Head of caudate nucleus (tissue), 42 donors: ENCODE measurements at places on chromosomes 6 and 20.

DNA sequence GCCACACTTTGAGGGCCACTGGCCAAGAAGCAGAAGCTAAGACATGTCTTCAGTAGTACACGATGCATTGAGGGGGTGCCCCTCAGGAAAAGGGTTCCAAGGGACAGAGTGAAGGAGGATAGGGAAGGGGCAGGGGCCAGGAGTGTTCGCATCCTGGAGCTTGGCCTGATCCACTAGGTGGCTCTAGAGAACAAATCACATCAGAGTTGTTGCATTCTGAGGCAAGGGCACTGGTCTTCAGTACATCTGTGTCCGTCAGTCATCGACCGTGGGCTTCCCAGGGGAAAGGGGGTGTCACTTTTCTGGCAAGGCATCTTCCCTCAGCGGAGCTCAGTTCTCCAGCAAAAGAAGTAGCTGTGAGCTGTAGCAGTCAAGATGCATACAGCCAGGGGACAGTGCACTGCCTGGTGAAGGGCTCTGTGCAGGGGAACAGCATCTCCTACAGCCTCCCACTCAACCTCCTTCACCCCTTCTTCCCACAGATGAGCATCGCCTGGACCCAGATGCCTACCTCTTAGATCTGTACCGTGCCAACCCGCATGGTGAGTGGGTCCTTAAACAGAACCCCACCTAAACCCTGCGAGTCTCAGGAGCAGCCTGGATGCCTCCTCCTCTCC lies 47.8 kb downstream of the ARHGAP40 start:
- peak; percentile 55 for DNase-seq

DNA sequence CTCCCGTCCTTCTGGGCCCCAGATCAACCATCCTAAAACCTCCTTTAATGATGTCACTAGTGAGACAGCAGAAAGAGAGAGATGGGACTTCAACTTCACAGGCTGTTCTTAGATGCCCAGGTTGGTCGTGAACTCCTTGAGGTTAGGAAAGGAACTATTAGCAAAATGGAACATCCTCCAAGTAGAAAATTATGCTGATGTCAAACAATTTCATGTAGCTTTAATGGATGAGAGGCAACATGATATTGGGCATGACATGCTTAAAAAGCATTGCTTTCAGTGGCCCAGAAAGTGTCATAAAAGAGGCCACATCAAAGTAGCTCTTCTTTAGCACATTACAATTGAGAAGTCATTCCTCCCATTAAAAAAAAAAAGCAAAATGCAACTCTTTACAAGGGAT lies 248.1 kb downstream of the PTPRT start:
- no peak for DNase-seq

DNA sequence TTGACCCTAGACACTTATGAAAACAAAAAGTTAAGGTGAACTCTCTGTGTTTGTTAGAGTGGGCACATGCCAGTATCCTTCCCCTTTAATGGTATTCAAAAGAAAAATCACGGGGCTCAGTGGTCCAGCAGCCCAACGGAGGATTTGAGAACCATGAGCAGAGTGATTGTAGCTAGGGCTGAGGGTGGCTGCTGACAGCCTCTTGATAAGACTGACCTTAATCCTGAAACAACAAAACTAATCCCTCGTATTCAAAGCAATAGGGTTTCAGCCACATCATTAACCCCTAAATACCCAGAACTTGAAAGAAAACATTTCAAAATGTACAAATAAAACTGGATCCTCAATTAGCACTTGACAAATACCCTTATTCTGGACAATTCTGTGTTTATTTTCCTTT lies 95.1 kb downstream of the SNAP25 start:
- DNase-seq, result no peak

DNA sequence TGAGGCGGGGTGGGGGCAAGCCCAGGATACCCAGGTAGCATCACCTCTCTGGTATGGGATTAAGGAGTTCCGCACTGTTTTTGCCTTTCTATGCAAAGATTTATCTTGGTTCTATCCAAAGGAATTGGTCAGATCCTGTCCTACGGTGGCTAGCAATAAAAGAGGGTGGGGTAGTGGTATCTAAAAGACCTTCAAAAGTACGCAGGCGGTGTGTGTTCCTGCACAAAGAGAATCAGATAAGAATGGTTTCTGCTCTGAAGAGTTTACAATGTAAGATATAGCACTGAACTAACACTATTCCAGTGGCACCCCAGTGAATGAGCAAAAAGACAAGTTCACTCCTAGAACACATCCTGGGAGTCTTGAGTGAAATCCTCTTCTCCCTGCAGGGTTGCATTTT lies 6.3 kb downstream of the MRPS18A start:
- no peak for DNase-seq

- DNase-seq, result no peak
Observed at GRCh38 chr6:40848038-40848437, 191.0 kb downstream of the UNC5CL start.

GRCh38 chr6:152554851-152555250 lies 82.3 kb downstream of the SYNE1 start:
- no peak for DNase-seq

DNA sequence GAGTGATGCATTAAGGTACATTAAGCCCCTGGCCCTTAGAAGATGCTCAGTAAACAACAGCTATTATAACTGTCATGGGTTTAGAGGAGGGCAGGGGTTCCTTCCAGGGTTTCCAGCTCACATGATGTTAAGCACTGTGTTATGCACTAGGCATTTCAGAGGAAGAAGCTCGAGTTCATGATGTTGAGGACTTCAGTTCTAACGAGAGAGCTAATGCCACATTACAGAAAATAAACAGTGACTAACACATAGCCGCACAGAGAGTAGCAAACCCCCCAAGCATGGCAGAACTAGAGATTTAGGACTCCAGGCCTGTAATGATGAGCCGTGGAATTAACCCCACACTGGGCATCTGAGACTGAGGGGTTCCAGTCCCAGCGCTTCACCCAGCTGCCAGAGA lies 105.2 kb downstream of the UNC5CL start:
- no peak for DNase-seq

- no peak for DNase-seq
Observed at GRCh38 chr20:40813029-40813431, 124.0 kb upstream of the MAFB start.

DNA sequence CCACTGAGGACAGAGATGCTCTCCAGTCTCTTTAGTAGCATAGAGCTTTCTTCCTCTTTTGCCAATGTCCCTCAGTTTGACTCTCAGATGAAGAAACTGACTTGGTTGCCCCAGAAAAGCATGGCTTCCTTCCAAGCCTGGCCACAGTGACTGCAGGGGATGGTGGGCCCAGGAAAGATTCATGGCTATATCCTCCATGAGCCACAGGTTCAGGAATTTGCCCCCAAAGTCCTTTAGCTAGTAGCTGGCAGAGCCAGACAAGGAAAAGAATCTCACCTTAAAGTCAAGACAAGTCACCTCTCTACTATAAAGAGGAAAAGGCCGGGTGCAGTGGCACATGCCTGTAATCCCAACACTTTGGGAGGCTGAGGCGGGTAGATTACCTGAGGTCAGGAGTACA lies 43.4 kb downstream of the TRAM2 start:
- DNase-seq, result no peak

- DNase-seq, result no peak
Observed at GRCh38 chr20:12175538-12175937, 257.8 kb downstream of the BTBD3 start.

DNA sequence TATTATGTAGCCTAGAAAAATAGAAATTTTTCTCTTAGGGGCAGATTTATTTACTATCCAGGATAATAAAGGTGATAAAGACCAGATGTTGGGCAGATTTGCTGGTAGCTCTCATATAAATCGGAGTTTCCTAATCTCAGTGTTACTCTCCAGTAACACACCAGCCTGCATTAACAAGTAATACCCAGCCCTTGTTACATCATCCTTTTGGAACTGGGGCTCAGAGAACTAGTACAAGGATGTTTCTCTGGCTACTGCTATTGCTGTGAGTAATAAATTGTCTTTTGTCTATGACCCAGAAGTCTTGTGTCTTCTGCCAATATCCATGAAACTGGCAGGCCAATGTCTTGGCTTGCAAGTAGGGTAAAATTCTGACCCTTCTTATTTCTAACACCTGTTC lies 16.8 kb downstream of the TPD52L1 start:
- DNase-seq, result no peak

GRCh38 chr6:81625216-81625615 lies 127.3 kb downstream of the TENT5A start:
- DNase-seq, result no peak

DNA sequence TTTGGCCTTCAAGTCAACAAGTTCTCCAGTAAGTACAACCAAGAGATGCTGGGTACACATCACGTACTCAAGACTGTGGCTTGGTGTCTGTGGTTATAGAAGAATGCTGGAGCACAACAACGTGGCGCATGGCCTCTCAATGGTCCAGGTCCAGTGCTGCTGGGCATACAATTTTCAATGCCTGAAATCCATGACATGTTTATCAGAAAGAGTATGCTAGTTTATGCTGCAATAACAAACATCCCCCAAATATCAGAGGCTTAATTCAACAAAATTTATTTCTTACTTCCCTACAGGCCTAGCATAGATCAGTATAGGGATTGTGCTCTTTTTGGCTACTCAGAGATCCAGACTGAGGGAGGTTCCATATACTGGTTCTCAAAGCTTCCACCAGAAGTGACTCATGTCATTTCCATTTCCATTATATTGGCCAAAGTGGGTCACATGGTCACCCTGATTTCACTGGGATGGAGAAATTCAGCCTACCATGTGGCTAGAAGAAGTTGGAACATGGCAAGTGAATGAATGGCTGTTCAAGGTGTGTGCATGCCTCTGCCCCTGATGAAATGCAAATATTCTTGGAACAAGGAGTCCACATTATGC lies 33.3 kb upstream of the KIF16B start:
- no peak for DNase-seq

DNA sequence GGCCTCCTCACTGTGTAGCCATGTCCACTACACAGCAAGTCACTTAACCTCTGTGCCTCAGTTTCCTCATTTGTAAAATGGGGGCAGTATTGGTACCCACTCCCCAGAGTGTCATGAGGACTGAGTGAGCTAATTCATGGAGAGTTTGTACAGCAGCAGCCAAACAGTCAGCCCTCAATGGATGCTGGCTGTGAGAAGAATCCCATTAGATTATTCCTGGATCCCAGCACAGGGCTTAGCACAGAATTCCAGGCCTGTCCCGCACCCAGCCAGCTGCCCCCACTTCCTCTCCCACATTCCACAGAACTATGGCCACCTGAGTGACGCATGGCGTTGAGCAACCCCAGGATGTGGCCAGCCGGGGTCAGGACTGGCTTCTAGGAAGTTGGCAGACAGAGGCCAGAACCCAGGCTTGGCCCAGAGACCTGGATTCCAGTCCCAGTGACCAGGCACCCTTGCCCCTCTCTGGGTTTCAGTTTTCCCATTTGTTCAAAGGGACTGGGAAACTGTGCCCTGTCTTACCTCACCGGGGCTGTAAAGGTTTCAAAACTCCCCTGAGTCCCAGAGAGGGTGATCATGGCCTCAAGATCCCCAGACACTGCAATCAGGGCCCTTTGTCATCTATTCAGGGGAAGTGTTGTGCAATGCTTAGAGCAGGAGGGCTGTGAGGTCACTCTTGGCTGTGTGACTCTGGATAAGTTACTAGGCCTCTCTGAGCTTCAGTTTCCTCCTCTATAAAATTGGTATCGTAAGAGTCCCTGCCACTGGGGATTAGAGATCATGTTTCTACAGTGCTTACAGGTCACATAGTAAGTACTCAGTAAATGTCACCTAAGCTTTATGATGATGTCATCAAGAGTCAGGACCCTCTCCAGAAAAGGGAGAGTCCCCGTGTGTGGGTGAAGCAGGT lies 3.0 kb upstream of the TGM2 start:
- no peak for DNase-seq

GRCh38 chr20:4920655-4921054 lies 80.7 kb downstream of the SLC23A2 start:
- no peak for DNase-seq

DNA sequence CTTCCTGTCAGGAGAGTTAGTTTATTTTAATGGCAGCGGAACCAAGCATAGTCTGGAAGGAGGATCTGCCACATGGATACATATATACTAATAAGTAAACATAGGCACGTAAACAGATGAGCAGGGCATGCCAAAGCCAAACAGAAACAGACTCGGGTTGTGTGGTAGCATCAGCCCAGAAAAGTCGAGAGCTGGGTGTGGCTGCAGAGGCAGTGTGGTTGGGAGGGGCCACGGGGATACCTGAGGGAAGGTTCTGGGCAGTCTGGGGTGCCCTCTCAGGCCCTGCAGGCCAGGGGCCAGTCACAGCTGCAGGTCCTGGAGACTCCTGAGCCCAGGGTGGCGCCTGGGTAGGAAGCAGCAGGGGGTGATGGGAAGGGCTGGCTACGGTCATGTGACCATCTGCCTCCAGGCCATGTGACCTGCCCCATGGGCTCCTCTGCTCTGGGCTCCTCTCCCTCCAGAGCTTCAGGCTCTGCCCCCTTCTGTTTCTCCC lies 42.8 kb upstream of the MRPS10 start:
- DNase-seq, result no peak

DNA sequence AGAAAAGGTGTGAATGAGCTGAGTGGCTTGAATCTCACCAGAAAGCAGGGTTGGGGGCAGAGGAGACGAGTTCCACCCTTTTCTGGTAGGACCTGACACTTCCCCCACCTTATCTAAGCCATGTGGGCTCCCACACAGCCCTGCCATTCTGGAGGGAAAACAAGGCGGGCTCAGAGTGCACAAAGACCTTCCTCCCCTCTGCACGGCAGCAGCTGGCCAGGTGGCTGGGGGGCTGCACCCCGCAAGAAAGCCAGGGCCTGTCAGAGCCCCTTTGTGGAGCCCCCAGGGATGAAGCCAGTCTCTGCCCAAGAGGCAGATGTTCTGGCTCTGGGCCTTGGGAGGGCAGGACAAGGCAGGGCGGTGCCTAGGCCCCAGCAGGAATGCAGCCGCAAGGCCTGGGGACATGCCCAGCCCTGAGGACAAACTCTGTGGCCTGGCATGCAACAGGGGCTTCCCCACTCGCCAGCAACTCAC lies 48.4 kb upstream of the DSN1 start:
- peak; percentile 78 for DNase-seq

DNA sequence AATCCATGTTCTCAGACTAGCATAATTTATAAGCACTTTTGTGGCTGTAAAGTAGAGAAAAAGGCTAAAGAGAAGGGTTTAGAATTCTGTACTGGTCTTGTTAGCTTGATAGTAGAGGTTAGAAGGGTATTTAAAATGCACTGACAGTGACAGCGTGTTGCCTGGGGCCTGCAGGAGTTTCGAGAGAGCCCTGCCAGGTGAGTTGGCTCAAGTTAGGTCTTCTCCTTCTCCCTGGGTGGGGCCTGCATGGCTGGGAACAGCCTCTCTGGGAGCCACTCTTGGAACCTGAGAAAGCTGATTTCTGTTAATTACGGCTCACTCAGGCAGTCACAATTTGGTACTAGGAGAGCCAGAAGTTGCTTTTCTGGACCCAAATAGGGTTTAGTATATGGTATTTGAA lies 103.7 kb downstream of the ARID1B start:
- DNase-seq, result no peak

DNA sequence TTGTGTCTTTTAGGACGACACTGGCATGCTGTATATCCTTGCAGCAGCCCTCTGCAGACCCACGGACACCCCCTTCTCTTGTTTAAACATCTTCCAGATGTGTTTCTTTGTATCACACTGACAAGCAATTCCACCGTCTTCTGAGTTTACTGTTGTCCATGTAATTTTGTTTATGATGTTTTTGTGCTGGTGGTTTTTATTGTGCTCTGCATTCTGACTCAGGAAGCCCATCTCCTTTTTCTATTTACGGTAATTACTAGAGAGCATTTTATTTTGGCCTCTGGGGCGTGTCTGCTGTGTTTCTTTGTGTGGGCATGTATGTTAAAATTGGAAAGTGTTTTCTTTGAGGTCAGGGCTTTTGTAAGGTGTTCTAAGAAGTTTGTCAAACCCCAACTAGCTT lies 111.9 kb downstream of the JARID2 start:
- no peak for DNase-seq
